ENCODE measurements at places on chromosomes 1 and 21.

DNA sequence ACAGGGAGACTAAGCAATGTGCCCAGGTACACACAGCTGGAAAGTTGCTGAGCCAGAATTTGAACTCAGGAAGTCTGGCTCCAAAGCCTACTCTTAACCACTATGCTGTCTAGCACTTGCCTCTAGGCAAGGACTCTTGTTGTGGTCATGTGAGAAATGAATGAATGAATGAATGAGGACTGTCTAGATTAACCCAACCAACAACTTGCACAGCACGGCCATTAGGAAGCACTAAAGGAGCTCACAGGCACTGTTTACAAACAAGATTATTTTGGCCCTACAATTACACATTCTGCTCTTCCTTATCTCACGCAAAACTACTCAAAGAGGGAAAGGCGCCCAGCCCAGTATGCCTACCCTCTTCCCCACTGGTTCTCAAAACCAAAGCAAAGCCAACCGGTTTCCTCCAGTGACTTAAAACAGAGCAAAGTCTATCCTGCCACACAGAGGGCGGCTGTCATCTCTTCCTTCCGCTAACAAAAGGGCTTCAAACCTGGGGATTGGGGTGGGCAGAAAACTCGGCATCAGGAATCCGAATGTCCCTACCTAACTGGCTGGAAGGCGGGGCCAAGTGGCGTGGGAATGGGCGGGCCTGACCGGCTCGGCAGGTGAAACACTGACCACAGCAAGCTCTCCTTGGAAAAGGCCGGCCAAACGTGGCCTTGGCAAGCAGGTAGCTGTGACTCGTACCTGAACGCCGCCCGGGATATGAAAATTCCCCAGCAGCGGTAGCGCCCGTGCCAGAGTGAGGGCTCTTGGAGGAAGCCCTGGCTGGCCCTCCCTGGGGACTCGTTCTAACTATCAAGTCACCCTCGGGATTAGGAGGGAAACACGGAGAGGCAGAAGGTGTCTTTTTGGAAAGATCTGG, 948 bp downstream of the STK40 start:
- peak; percentile 40 for DNase-seq

DNA sequence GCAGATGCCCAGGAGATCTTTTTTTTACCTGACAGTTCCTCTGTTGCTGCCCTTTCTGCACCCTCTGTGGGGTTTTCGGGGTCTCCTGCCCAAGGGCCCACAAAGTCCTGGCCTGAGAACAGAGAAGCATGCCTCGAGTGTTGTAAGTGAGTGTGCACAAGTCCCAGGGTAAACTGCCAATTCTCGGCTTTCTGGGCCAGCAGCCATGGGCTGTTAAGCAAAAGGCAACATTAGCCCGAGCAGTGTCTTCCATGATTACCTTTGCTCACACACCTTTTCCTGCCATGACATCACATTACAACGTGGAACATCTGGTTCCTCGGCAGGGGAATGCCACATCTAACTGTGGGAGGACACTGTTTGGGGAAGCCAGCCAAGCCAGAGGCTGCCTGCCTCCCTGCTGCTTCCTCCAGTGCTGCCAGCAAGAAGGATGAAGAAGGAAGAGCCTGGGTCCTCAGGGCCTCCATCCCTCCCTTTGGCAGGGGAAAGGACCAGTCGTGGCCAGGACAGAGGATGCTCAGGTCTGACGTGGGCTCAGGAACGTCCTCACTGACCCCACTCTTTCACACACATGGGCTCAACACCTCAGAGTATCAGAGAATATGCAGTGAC, 485.9 kb downstream of the OMA1 start:
- no peak for DNase-seq

GRCh38 chr1:210695026-210695425, 366.3 kb downstream of the HHAT start:
- DNase-seq: no peak

DNA sequence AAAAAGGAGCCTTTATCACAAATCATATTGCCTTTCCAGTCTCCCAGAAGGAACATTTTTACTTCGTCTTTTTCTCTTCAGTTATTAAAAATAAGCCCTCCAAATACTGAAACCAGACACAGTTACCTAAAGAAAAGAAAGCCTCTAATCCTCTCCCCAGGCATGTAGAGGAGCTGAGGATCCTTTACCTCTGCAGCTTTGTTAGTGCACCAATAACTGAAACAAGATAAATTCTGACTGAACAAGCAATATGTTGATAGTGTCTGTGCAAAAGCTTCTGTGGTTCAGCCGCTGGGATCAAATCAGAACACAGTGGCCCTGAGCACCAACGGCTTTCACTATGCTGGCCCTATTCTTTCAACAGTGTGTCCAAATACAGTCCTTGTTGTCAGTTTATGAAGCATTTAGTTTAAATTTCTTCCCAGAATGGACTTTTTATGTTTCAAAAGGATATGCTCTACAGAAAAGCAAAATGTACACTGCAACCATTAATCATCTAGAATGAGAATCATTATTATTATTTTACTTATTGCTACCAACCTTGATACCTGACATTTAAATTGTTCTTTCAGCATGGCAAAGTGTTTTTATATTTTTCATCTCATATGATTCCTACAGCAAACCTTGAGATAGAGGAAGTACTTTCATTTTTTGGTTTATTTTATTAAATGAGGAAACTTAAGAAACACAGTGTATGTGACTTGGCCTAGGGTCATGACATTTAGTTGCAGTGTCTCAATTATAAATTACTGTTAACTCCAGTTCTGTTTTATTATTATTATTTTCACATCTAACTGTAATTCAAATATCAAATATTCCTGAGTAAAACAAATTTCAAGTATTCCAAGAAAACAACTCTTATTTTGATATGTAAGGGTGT, 217.9 kb downstream of the NEGR1 start:
- DNase-seq: no peak

GRCh38 chr1:204680461-204680860, 5.1 kb downstream of the LRRN2 start:
- no peak for DNase-seq

- DNase-seq: no peak
Measured at GRCh38 chr1:26923711-26924110, 2.2 kb downstream of the NUDC start.

Data from endothelial cell (in vitro differentiated cells).